ENCODE measurements at places on chromosomes 3 and 15.

DNA sequence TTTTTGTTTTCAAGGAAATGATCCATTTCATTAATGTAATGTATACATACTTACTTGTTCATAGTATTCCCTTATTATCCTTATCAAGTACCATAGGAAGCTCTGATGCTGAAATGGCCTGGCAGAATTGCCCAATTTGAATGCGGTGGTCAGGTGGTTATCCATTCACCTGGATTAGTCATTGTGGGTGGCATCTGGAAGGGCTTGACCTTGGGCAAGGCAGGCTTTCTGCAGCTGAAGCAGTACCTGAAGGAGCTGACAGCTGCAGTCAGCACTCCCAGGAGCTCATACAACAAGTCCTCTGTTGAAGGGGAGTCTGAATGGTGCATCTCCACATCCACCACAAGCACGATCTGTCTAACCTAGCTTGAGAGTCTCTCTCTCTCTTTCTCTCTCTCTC, 12.2 kb upstream of the IQCF5 start:
- peak; percentile 68 for DNase-seq

DNA sequence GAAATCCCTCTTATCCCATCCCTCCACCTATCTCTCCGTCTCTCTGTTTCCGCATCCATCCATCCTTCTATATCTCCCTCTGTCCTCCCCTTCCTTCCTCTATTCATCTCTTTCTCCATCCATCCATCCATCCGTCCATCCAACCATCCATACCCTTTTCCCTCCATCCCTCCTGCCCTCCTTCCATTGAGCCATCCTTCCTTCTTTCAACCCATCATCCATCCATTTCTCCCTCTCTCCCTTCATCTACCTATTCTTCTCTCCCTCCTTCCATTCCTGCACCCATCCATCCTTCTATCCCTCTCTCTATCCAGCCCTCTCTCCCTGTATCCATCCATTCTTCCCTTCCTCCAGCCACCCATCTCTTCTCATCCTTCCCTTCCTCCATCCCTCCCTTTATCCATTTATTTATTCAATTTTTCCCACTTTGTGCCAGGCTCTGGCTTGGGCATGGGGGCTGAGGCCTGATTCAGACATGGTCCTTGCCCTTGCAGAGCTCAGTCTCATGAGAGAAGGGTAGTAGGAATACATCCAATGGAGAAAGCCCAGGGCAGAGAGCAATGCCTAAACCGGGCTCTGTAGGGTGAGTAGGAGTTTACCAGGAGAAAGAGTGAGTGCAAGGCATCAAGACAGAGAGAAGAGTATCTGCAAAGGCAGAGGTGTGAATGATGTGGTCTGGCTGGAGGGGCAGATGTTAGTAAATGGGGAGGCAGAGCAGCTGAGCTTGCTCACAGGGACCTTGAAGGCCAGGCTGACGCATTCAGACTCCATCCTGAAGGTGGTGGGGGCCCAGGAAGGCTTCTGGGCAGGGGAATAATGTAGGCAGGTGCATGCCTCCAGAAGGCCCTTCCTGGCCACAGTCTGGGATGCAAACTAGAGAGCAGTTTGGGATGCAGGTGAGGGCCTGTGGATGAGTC, 19.5 kb upstream of the FBLN2 start:
- DNase-seq = no peak

DNA sequence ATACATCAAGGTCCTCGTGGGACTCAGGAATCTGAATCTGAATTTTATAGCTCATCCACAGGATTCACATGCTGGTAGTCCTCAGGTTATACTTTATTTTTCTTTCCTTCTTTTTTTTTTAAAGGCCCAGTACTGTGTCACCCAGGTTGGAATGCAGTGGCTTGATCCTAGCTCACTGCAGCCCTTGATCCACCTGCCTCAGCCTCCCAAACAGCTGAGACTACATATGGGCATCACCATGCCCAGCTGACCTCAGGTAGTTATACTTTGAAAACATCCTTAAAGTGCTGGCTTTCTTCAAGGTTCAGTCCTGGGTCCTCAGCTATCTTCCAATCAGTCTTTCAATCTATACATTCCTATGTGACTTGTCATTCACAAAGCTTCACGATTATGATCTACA, 38.2 kb downstream of the SNX4 start:
- no peak for DNase-seq

DNA sequence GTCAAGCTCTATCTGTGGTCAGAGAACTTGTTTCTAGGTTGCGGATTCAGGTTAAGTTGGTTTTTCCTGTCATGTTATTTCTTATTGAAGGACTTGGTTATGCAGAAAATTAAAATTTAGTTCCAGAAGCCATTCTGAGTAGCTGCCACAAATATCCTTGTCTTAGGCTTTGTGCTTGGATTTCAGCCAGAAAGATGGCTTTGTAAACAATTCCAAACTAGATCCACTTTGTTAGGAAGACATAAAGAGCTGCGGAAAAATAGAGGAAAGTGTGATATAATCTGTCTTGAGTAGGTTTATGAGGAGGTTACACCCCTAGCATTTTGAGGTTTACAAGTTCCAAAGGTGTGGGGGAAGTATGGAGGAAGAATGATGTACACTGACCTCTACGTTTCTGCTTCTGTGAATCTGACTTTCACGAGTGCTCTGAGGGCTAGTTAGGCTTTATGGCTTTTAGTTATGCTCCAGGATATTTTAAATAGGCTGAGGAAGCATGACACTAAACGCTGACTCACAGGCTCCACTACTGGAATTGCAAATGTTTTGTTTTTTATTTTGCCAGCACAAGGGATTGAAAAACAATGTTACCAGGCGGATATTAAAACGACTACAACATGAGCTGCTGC, 46.3 kb upstream of the UTS2B start:
- DNase-seq = no peak
